ENCODE measurements at places on chromosomes 16 and 17. TPM values are rescaled to one million over a fixed set of nuclear protein-coding genes. Genes with fewer than 3 reads are reported as not detected.

DNA sequence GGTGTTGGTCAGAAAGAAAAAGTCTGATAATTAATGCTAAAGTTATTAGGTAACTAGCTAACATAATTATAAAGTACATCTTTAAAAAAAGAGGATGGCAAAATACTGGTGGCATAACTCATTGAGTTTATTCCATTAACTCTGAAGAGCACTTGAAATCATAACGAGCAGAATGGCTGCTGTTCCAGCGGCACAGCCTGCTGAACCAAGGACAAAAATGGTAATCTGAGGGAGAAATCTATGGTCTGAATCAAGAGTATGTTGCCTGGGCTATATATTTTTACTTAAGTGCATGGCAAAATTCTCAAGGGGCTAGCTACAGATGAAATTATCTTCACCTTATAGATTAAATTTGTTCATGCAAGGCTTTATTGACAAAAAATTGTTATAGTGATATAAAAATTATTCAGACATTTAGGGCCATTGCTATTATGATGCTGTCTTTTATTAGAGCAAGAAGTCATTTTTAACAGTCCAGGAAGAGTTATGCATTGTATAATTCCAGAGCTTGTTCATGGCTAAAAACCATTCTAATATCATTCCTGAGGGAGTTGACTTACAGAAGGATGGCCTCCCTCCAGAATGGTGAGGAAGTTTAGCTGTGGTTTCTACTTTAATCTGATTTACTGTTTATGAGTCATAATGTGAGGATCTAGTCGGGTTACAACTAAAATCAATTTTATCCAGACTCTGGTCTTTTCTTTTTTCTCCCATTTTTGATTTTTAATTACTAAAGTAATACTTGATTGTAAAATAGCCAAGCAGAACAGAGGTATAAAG lies 41.4 kb upstream of the ANKFN1 start:
- H3K27ac ChIP-seq, result no peak overlapping the region
- H3K27me3 ChIP-seq, result no peaks in the 10 kb centered on the region
- no peaks in the 10 kb centered on the region for H3K36me3 ChIP-seq

- no peak overlapping the region for H3K4me3 ChIP-seq
- no peaks in the 10 kb centered on the region for H3K27me3 ChIP-seq
- H3K4me1 ChIP-seq, result no peaks in the 10 kb centered on the region
- no peak for DNase-seq
Measured at GRCh38 chr17:73423806-73424205, 112.0 kb upstream of the CDC42EP4 start.

DNA sequence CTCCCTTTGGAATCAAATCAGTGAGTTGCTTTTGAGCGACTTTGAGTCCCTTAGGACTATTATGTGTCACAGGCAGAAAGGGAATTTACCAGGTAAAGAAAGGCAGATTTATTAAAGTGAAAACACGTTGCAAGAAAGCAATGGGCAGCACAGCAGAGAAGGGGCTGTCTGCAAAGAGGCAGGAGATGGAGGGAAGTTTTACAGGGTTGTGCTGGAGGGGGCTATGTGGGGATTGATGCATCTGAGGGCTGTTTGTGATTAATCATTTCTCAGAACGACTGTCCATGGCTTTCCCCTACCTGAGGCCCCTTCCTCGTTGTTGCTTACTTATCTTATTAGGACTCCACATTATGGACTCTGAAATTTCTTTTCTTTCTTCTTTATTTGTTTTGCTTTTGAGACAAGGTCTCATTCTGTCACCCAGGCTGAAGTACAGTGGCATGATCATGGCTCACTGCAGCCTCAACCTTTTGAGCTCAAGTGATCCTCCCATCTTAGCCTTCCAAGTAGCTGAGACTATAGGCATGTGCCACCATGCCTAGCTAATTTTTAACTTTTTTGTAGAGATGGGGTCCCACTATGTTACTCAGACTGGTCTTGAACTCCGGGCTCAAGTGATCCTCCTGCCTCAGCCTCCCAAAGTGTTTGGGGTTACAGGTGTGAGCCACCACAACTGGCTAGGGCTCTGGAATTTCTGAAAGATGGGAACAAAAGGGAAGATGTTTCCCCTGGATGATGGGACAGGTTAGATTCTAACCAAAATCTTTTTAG lies 5.5 kb downstream of the WWP2 start:
- H3K36me3 ChIP-seq, result no peaks in the 10 kb centered on the region
- H3K27ac ChIP-seq, result no peak overlapping the region
- peaks cover 10% of the 10 kb centered on the region for H3K4me1 ChIP-seq
- no peak overlapping the region for H3K4me3 ChIP-seq
- DNase-seq, result no peak
- H3K27me3 ChIP-seq, result no peaks in the 10 kb centered on the region

- H3K36me3 ChIP-seq, result peaks cover 97% of the 10 kb centered on the region
- H3K4me3 ChIP-seq, result no peak overlapping the region
- no peak for DNase-seq
- H3K27me3 ChIP-seq, result no peaks in the 10 kb centered on the region
Measured at GRCh38 chr17:78676412-78677302, 99.5 kb upstream of the DNAH17 start.

DNA sequence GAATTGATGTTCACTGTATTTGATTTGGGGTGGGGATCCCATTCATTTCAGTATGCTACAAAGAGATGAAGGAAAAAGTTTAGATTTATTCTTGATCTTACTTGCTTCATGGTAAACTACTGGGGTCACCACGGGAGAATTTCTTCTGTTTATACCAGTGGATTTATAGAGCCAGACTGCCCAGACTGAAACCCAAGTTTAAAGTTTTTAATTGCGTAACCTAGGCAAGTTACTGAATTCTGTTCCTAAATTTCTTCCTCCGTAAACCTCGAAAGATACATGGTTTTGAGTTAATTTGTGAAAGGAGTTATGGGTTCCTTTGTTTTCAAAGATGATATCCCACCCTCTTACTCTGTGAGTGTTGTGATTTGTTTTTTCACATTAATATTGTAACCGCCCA lies 26.4 kb downstream of the PIGL start:
- DNase-seq, result no peak
- no peaks in the 10 kb centered on the region for H3K4me1 ChIP-seq
- no peaks in the 10 kb centered on the region for H3K36me3 ChIP-seq
- H3K27me3 ChIP-seq, result no peaks in the 10 kb centered on the region

DNA sequence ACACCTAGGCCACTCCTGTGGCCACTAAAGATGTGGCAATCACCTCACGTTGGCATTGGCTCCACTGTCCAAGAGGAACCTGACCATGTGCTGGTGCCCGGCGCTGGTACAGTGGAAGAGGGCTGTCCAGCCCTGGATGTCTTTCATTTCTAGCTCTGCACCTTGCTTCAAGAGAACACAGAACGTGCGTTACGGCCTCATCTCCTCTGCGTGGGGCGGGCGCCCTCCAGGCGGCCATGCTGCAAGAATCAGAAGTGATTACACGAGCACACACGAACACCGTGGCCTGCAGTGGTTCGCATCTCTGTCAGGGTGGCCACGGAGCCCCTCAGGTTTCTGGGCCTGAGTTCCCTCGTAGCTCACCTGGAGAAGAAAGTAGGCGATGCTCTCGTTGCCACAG lies 7.5 kb downstream of the ANKS3 start:
- no peaks in the 10 kb centered on the region for H3K27me3 ChIP-seq
- no peaks in the 10 kb centered on the region for H3K4me1 ChIP-seq
- peaks cover 75% of the 10 kb centered on the region for H3K36me3 ChIP-seq

GRCh38 chr17:50347894-50348291 lies 2.0 kb downstream of the XYLT2 start:
- no peaks in the 10 kb centered on the region for H3K27me3 ChIP-seq
- peaks cover 27% of the 10 kb centered on the region for H3K4me1 ChIP-seq
- DNase-seq, result no peak
- no peak overlapping the region for H3K27ac ChIP-seq

DNA sequence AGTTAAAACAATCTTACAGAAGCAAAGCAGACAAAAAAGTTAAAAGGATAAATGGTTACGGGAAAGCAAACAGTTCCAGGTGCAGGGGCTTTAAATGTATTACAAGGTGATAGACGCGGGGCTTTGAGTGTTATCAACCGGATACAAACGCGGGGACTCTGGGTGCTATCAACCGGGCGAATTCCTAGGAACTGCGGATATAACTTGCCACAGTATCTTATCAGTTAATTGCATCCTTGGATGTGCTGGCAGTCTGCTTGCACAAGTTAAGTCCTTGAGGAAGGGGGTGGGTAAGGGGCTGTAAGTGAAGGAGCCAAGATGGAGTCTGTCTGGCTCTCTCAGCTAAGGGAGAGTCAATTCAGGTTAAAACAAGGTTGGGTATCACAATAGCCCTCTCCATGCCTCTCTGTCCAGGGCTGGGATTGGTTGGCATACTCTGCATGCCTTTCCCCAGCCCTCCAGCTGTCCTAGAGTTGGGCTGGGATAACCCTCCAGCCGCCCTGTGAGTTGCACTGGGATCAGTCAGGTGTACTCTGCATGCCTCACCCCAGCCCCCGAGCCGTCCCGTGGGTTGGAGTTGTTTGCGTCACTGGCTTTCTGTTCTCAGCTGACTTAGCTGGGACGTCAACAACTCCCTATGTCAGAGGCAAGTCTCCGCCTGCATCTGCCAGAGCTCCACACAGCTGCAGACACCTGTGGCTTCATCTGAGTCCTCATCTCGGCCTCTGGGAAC lies 40.9 kb downstream of the TMEM235 start:
- peak; percentile 47 for DNase-seq
- H3K36me3 ChIP-seq, result no peaks in the 10 kb centered on the region
- H3K4me3 ChIP-seq, result no peak overlapping the region

DNA sequence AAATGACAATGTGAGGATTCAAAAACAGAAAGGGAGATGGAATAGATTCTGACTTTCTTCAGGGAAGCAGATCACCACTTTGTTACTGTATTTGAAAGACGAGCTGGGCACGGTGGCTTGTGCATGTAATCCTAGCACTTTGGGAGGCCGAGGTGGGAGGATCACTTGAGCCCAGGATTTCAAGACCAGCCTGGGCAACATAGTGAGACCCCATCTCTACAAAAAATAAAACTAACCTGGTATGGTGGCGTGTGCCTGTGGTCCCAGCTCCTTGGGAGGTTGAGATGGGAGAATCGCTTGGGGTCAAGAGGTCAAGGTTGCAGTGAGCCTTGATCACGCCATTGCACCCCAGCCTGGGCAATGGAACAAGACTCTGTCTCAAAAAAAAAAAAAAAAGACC lies 34.0 kb downstream of the PIGL start:
- H3K4me1 ChIP-seq, result peaks cover 15% of the 10 kb centered on the region
- H3K4me3 ChIP-seq, result no peak overlapping the region

GRCh38 chr17:83099570-83100181 lies 20.3 kb downstream of the METRNL start:
- H3K27ac ChIP-seq, result no peak overlapping the region
- H3K4me3 ChIP-seq, result peak overlapping the region; percentile 34
- H3K36me3 ChIP-seq, result peaks cover 22% of the 10 kb centered on the region
- H3K4me1 ChIP-seq, result peaks cover 52% of the 10 kb centered on the region
- DNase-seq, result no peak

GRCh38 chr17:2184993-2185931 lies 118.3 kb downstream of the SMG6 start:
- DNase-seq, result no peak
- no peaks in the 10 kb centered on the region for H3K4me1 ChIP-seq
- no peaks in the 10 kb centered on the region for H3K27me3 ChIP-seq
- H3K4me3 ChIP-seq, result no peak overlapping the region

- peaks cover 1% of the 10 kb centered on the region for H3K4me1 ChIP-seq
- no peak overlapping the region for H3K27ac ChIP-seq
- H3K36me3 ChIP-seq, result peaks cover 58% of the 10 kb centered on the region
- H3K4me3 ChIP-seq, result no peak overlapping the region
- peaks cover 5% of the 10 kb centered on the region for H3K27me3 ChIP-seq
Measured at GRCh38 chr16:733382-734207, 6.7 kb downstream of the HAGHL start.

GRCh38 chr16:75078886-75079285 lies 37.7 kb downstream of the LDHD start:
- DNase-seq, result no peak
- H3K27me3 ChIP-seq, result no peaks in the 10 kb centered on the region
- no peaks in the 10 kb centered on the region for H3K36me3 ChIP-seq
- no peak overlapping the region for H3K27ac ChIP-seq

DNA sequence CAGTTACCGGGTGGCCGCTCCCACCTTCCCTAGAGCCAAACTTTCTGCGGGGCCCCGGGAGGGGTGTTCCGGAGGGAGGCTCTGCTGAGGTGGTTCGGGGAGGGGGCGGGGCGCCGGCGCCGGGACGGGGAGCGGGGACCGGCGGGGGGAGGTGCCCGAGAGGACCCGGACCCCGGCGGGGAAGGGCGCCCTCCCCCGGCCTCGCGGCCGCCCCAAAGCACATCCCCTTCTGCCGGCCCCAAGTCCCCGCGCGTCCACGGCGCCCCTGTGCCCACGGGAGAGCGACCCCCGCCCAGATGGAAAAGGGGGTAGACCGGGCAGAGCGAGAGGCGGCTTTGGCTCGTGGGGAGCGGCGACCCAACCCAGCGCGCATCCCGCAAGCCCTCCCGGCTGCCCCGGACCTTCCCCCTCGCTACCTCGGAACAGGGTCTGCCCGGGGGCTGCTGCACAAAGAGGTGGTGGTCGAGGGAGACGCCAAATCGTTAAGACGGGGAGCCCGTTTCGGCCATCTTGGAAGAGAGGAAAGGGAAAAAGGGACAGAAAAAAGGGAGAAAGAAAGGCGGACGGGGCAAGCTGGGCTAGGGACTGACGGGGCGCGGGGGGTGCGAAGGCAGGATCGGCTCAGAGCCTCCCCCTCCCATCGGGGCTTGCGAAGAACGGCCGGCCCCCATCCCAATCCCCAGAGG lies 530 bp downstream of the PCGF2 start:
- no peak for DNase-seq
- H3K36me3 ChIP-seq, result no peaks in the 10 kb centered on the region
- no peak overlapping the region for H3K4me3 ChIP-seq
- no peak overlapping the region for H3K27ac ChIP-seq
- H3K27me3 ChIP-seq, result peaks cover 59% of the 10 kb centered on the region

DNA sequence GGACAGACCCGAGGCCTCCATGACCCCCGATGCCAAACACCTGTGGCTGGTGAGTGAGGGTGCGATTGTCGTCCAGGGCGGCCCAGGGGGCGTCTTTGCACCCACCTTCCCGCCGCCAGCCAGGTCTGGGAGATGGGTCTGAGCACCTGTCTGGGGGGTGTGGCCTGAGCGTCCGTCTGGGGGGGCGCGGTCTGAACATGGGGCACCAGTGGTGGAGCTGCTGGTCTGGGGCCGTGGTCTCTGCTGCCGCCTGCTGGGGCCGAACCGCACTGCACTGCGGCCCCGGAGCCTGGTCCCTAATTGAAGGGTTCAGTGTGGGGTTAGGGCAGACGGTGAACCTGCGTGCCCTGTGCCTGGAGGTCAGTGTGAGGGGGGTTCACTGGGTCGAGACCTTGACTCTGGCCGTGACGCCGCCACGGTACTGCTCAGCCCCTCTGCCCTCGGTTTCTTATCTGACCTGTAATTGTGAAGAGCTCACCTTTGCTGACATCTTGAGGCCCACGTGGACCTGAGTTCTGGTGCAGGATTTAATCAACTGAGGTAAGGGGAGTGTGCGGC lies 12.6 kb upstream of the TCF25 start:
- H3K27ac ChIP-seq, result no peak overlapping the region
- peaks cover 35% of the 10 kb centered on the region for H3K4me1 ChIP-seq
- H3K27me3 ChIP-seq, result no peaks in the 10 kb centered on the region
- H3K36me3 ChIP-seq, result no peaks in the 10 kb centered on the region

The GRIN2A gene
- not detected for polyA plus RNA-seq

The SGSH gene
- 159 TPM for polyA plus RNA-seq

The GPRC5B gene
- polyA plus RNA-seq, result not detected

The HSD17B1 gene
- 0.27 TPM for polyA plus RNA-seq

The ALDH3A2 gene
- 58.0 TPM for polyA plus RNA-seq

The CHTF18 gene
- polyA plus RNA-seq, result 13.8 TPM

The CHST4 gene
- not detected for polyA plus RNA-seq

The NT5M gene
- 0.25 TPM for polyA plus RNA-seq

The OR1A1 gene
- not detected for polyA plus RNA-seq
